ENCODE measurements at places on chromosomes 4 and X.

DNA sequence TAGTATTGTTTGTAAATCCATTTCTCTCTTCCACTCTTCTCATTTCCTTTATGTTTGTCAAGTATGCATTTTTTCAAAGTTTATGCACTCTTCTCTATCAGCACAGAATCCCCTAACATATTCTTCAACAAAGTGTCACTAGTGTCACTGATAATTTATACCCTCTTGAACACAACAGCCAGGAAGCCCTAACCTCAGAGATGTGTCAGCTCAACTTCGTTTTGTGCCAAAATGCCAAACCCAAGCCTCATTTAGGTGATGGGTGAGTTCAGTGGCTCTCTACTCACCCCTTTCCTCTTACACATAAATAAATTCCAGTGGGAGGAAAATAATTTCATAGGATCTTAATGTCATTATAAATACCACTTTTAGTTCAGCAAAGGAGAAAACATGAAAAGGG lies 22.4 kb upstream of the P2RY10 start:
- no peak for DNase-seq

- no peak for DNase-seq
Observed at GRCh38 chrX:24264383-24264782, 49.5 kb downstream of the SUPT20HL2 start.

DNA sequence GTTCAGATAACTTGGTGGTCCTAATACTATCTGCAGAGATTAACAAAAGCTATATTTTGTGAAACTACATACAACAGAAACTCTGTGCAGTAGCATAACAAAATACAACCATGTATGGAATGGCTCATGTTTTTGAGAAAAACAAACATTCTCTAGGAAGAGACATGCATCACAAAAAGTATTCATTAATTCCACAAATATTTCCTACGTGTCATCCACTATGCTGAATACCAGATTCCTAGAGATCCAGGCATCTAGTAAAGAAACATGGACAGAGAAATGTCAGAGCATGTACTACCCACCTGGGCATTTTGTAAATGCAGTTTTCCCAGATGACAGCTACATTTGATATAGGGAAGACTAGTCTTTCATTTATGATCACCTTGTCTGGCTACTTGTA lies 248.1 kb downstream of the OPHN1 start:
- no peak for DNase-seq

- DNase-seq, result no peak
Observed at GRCh38 chr4:67550451-67550850, 5.1 kb upstream of the CENPC start.

DNA sequence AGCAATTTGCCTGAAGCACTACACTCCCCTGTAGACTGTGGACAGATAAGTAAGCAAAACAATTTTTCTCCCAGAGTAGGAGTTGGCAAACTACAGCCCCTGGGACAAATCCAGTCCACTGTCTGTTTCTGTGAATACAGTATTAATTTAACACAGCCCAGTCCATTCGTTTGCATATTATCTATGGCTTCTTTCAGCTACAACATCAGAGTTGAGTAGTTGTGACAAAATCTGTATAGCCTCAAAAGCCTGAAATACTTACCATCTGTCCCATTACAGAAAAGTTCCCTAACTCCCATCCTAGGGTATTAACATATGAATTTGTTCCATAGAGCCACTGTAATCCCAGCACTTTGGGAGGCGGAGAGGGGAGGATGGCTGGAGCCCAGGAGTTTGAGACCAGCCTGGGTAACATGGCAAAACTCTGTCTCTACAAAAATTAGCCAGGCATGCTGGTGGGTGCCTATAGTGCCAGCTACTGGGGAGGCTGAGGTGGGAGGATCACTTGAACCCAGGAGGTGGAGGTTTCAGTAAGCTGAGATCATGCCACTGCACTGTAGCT lies 53.0 kb downstream of the AMELX start:
- no peak for DNase-seq

- DNase-seq, result no peak
Observed at GRCh38 chr4:56531823-56532222, 26.2 kb downstream of the ARL9 start.

DNA sequence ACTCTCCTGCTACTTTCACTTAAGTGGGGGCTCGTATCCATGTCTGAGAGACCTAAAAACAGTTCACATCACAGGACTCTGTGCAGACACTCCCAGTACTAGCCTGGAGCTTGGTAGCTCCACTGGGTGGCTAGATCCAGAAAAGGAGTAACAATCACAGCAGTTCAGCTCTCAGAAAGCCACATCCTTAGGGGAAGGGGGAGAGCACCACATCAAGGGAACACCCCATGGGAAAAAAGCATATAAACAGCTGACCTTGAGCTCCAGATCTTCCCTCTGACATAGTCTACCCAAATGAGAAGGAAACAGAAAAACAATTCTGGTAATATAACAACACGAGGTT lies 175.8 kb downstream of the FAM13A start:
- DNase-seq, result no peak

DNA sequence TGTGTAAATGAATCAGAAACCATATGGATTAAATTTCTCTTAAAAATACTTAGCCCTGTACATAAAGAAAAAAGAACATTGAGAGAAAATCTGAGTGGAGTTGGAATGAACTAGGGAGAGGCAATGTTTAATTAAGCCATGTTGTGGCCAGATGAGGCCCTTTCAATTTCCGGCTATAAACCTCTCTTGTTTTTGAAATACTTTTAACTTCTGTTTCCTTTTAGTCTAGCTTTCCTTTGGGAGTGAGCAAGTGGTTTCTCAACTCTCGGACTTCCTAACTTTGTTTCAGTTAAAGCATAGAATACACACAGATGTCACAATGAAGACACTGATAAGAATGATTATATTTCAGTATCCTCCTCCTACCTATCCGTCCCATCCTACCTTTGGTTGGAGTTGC lies 197.2 kb downstream of the ARHGAP24 start:
- no peak for DNase-seq

GRCh38 chr4:146494143-146494542 lies 27.6 kb downstream of the SLC10A7 start:
- DNase-seq, result no peak

Measured in breast epithelium (tissue), 4 donors.